Substantia nigra (tissue), 51 donors: ENCODE measurements at places on chromosomes 1 and 21.

DNA sequence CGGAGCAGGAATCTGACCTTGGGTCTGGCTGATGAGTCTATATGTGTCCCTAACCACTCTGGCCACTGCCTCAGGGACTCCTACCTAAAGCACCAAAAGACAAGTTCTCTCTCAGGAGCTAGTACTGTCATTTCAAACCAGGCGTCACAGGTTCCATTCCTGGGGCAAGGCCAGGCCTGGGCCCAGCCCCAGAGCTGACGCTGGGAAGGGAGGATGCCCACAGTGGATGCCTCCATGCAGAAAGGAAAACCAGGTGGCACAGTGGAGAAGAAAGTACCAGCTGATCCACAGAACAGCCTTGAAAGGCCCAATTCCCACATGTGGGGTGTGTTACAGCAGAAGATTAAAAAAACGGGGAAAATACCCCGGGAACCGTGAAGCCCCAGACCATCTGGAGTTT lies 77.4 kb downstream of the DMRTB1 start:
- no peak for DNase-seq

GRCh38 chr1:182681568-182681912 lies 2.8 kb downstream of the RGS8 start:
- DNase-seq = no peak

GRCh38 chr1:116465845-116466685 lies 93.0 kb downstream of the ATP1A1 start:
- no peak for DNase-seq

GRCh38 chr1:30734580-30734979 lies 11.2 kb upstream of the MATN1 start:
- DNase-seq = no peak

DNA sequence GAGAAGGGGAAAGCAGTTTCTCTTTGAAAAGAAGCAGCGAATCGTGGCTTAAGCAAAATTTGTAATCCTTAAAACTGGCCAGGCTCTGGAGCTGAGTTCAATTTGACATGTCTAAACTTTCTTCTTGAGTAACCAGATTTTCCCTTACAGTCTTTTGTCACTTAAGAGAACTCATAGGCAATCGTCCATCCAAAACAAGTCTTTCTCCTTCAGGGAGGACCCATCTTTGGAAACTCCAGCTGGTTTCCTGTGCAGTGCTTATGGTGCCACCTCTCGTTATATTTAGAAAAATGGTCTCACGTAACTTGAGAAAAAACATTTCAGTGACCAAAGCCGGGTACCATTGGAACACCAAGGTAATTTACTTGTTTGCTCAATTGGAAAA lies 1.8 kb upstream of the PTTG1IP start:
- DNase-seq = no peak

DNA sequence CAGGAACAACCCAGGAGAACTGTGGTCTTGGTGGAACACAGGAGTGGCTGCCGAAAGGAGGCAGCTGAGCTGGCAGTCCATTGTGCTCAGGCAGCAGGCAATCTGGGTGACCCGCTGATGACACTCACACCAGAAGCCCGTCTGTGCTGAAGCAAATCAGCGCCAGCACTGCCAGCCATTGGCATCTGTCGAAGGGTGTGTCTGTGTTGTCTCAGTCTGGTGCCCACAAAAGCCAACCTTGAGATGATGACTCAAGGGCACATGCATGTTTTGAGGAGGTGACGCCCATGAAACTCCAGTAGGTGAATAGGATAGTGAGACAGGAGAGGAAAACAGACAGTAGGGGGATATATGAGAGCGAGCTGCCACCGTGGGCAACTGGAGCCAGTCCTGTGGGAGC lies 167.3 kb downstream of the KAZN start:
- no peak for DNase-seq

- DNase-seq = no peak
Observed at GRCh38 chr1:112297536-112297935, 98.5 kb upstream of the CTTNBP2NL start.

GRCh38 chr1:3795453-3796214 lies 664 bp downstream of the LRRC47 start:
- no peak for DNase-seq

- DNase-seq = no peak
Observed at GRCh38 chr1:209797978-209798639, 7.8 kb downstream of the IRF6 start.

DNA sequence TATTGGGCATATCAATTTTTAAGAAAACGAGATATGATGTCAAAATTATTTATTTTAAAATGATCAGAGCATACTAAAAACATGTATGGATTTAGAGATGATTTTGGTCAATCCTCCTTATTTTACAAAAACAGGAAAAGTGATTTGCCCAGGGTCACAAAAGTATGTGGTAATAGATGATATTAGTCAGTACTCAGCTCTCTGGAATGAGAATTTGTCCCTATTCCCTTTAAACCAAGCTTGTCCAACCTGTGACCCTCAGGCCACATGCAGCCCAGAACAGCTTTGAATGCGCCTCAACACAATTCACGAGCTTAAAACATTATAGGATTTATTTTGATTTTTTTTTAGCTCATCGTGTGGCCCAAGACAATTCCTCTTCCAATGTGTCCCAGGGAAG lies 104.7 kb downstream of the AKT3 start:
- DNase-seq = no peak

DNA sequence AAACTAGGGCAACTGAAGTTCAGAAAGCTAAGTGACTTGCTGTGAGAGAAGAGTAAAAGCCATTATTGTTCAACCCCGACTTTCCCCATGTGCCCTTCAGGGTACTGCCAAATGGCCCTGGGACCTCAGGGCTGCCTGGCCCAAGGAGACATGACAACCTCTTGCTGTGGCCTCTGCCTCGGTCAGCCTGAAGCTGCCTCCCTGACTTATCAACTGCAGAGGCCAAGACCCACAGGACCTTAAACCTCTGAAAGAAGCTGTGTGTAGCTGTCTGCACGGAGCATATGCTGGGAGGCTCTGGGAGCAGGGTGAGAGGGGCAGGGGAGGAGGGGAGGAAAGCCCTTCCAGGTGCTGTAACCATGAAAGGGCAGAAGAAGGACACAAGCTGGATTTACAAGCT lies 35.9 kb downstream of the HMGB4 start:
- DNase-seq = no peak

GRCh38 chr1:27527890-27528817 lies 38.2 kb upstream of the WASF2 start:
- DNase-seq = peak; percentile 65

- DNase-seq = no peak
Observed at GRCh38 chr1:225458222-225458631, 30.4 kb upstream of the LBR start.

GRCh38 chr1:156342166-156342955 lies 4.0 kb downstream of the TSACC start:
- DNase-seq = no peak

DNA sequence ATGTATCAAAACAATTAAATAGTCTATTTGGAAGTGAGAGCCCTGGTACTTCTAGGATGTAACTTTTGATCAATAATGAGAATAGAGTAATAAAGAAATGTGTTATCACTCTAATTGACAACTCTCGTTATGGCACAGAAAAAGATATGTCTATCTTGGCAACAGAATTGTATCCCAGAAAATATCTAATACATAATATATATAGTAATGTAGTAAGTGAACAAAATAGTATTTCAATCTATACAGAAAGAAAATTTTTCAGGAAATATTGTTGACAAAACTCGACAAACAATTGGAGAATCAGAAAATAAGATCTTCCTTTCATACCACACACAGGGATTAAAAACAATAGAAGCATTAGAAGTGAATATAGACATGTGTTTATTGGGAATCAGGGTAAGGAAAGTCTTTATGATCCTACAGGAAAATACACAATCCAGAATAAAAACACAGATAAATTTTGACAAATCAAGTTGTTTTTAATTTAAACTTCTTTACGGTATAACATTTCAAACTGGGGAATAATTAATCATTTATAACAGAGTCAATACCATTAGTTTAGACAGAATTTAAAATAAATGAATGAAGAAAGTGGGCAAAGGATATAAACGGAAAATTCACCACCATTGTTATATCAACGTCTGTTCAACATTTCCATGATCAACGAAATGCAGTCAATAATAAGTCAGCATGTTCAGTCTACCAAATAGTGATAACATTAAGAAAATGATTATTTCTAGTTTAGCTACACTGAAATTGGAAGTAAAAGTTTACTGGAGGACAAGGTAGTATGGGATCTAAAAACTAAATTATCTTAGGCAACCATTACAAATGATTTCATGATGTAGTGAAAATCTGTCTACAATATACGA lies 1526.5 kb upstream of the TPTE start:
- no peak for DNase-seq

DNA sequence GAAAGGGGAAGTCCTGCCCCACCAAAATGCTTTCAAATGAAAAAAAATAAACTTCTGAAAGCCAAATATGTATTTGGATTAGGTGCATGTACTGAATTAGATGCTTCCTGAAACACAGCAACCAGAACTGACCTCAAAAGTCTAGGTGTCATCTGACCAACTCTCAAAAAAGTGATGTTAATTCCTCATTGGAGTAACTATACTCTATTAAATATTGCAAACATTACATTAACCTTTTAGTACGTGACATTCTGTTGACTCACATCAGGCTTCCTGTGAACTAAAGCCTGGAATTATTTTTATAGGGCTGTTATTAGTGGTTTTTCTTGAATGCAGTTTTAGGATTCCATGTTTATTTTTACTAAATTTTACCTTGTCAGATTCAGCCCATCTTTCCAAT lies 73.5 kb downstream of the ASTN1 start:
- no peak for DNase-seq

DNA sequence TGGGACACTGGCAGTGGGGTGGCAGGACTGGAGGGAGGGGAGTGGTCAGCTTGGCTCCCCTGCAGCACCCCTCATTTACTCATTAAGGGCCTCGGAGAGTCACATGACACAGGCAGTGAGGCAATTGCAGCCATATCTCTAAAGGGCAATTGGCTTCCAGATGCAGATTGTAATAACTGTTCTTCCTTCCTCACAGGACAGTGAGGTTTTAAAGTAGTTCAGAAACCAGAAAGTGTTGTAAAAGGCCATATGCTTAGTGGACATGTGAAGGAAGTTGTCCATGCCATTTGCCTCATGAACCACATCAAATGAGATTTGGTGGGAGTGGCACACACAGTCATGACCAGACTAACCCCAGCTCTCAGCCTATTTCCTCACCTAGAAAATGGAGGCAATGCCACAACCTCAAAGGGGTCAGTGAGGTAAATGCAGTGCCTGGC lies 11.1 kb downstream of the MTX1 start:
- DNase-seq = peak; percentile 20

- DNase-seq = no peak
Observed at GRCh38 chr1:41920658-41921057, 1.9 kb upstream of the HIVEP3 start.

GRCh38 chr1:110487726-110488125 lies 31.2 kb downstream of the KCNA10 start:
- no peak for DNase-seq

GRCh38 chr1:70429757-70430156 lies 18.7 kb downstream of the CTH start:
- no peak for DNase-seq

DNA sequence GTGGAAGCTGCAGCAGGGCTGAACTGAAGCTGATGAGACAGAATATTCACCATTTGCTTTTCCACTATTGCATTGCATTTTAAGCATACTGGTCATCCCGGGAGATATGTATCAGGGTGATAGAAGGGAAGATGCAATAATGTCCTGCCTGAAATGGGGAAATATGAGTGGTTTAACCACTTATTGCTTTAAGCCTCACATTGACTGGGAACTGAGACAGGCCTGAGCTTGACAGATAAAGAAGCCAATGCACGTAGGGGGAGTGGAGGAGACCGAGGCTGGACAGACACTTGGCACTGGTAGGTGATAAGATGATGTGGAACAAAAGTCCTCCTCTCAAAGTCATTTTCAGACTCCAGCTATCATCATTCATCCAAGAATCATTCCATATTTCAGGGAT lies 911.7 kb upstream of the NCAM2 start:
- no peak for DNase-seq

- no peak for DNase-seq
Observed at GRCh38 chr1:93993731-93994130, 84.5 kb upstream of the GCLM start.

- no peak for DNase-seq
Observed at GRCh38 chr1:156523801-156524480, 23.4 kb upstream of the MEF2D start.

DNA sequence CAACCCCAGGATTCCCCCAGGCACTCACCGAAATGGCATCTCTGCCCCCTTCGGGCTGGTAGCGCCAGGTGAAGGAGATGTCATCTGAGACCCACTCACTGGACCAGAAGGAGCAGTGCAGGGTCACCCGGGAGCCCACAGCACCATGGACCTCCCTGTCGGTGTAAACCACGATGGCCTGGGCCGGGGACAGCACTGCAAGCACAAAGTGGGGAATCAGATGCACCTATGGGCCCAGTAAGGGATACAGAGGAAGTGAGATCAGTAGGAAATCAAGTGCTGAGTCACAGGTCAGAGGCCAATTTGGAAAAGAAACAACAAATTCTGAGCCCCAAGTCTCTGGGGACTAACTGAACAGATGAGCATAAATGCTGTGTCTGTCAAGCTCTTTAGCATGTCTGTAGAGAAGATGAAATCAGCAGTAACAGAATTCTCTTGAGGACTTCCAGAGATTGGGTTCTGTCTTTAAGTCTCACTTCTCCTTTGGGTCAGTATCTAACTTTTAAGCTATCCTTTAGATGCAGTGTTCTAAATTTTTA lies 2.5 kb downstream of the MPZ start:
- DNase-seq = no peak

- no peak for DNase-seq
Observed at GRCh38 chr1:202145068-202145743, 669 bp upstream of the ARL8A start.

- DNase-seq = no peak
Observed at GRCh38 chr1:175188936-175189335, 3.6 kb downstream of the KIAA0040 start.

DNA sequence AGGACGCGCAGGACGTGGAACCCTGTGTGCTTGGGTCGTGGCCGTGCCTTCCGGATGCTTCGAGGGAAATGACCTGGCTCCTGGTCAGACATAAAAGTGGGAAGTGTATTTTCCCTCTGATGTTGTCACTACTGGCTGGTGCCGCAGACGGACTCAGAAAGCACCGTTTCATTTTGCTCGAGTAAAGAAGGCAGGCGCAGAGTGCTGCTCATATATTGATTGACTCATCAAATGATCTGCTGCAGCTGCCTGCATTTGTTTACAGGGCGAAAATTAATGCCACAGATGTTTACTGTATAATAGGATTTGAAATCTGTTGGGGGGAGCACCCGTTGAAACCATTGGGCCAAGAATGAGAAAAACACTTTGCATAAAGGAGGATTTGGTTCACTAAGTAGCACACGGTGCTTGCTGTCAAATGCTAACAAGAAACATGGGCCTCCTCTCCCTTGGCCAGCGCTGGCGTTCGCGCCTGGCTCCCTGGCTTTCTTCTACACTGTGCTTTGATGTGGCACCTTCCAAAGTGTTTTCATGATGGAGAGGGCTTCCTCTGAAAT lies 365.5 kb downstream of the CAMTA1 start:
- no peak for DNase-seq
